ENCODE measurements at places on chromosomes 3 and 15.

- DNase-seq: no peak
These were observed 258.6 kb upstream of the KCNMB2 start for GRCh38 chr3:178277605-178278004.

DNA sequence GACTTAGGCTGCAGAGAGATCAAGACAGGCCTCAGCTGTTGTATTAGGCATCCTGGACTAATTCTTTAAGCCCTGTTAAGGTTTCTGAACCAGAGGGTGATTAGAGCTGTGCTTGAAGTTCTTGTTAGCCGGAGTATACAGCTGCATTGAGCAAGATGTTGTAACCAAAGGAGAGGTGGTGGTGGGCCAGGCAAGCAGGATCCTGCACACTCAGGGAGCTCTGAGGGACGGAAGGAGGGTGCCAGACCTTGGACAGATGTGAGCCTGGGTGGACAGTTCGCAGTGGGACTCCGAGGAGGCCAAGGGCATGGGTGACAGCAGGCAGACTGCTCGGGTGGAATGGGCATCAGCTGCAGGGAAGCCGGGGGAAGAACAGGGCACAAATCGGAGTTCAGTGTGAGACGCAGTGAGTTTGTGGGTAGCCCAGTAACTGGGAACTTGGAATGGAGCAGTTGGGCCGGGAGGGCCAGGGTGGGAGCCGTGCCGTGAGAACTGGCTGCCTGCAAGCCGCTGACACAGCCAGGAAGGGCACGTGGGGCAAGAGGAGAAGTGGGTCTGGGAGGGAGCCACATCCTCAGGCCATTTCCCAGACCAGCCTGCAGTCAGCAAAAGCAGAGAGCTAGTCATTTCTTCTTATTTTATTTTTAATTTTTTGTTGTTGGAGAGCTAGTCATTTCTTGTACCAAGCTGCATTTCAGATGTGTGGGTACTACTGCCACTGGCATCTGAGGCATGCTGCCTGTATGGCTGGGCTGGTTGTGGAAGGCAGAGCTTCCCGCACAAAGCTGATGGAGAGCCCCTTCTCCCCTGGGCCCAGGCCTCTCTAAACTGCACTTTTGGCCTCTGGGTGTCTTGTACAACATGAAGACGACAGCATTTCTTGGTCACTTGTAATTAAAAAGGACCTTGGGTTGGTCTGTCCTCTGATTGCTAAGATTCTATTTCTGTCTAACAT, 61.0 kb downstream of the PGPEP1L start:
- peak; percentile 30 for DNase-seq

- no peak for DNase-seq
These were observed 28.6 kb upstream of the C3orf80 start for GRCh38 chr3:160196511-160197104.

DNA sequence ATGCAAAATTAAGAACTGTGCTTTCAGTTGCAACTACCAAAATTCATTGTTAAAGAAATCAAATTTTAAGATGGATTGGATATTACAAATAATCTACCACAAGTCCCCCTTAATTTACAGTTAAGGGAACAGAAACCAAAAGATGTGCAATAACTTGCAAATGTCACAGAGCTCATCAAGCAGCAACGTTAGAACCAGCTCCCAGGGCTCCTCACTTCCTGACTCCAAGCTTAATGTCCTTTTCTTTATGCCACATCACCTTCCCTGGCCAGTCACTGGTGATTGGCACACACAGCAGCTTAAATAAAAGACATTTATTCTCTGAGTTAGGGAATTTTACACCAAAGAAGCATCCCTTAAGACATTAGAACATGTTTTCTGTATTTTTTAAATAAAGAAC, 159.7 kb downstream of the RSL24D1 start:
- DNase-seq: peak; percentile 37

- DNase-seq: no peak
These were observed 291.6 kb upstream of the CBLB start for GRCh38 chr3:106160396-106160795.

GRCh38 chr3:184320104-184320445, 5.7 kb downstream of the EIF4G1 start:
- peak; percentile 90 for DNase-seq

- DNase-seq: no peak
These were observed 389.9 kb upstream of the PROK2 start for GRCh38 chr3:72174890-72175289.

DNA sequence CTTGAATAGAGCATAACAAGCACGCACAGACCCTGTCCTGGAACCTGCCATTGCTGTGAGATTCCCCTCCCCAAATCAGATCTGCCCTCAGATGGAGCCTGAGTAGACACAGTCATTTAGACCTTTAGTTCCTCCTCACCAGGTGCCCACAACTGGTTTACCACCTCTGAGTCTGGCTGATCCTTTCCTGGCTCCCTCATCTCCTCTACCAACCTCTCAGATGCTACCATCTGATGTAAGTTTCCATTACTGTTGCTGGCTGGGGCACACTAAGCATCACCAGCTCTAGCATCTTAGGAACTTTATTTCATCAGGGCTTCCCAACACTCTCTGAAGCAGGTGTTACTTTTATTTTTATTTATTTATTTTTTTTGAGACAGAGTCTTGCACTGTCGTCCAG, 288.3 kb downstream of the TLE3 start:
- DNase-seq: no peak

DNA sequence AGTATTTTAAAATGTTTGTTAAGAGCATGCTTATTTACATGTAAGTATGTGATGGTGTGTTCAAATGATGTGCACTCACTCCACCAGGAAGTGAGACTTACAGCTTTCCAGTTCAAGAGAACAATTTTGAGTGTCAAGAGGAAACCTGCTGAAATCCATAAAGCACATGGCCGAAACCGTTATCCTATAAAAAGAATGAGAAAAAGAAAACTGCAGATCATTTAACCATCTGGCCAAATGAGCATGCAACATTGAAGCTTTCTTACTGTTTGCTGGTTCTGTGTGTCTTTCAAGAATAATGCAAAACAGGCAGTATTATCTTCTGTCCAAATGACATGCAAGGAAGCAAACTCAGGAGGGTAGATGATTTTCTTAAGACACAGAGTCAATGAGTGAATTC, 26.3 kb downstream of the GABRR3 start:
- no peak for DNase-seq

GRCh38 chr3:181729341-181729869, 17.7 kb downstream of the SOX2 start:
- DNase-seq: no peak

DNA sequence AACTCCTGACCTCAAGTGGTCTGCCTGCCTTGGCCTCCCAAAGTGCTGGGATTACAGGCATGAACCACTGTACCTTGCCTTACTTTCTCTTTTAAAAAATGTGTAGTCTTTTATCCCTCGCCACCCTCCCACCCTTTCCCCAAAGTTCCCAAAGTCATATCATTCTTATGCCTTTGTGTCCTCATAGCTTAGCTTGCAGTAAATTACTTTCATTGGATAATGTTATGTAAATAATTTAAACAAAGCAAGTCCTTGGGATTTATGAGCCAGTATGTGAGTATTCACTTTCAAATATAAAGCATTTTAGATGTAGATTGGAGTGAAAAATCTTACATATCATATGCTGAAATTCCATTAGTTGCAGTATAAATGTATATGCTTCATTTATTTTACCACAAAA, 11.0 kb downstream of the GTF2A2 start:
- no peak for DNase-seq

DNA sequence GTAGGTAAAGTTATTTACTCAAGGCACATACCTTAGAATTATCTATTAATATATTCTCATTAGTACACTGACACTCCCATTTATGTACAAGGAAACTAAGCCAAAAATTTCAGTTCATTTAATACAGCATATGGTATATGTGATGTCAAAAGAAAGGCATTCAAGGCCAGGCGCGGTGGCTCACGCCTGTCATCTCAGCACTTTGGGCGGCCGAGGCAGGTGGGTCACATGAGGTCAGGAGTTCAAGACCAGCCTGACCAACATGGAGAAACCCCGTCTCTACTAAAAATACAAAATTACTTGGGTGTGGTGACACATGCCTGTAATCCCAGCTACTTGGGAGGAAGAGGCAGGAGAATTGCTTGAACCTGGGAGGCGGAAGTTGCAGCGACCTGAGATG, 435.2 kb downstream of the GBE1 start:
- DNase-seq: no peak

GRCh38 chr3:141385406-141386125, 17.3 kb downstream of the ZBTB38 start:
- DNase-seq: no peak

GRCh38 chr3:62439978-62440377, 66.6 kb upstream of the FEZF2 start:
- DNase-seq: no peak

GRCh38 chr3:15637131-15637951, 35.8 kb downstream of the BTD start:
- DNase-seq: no peak

DNA sequence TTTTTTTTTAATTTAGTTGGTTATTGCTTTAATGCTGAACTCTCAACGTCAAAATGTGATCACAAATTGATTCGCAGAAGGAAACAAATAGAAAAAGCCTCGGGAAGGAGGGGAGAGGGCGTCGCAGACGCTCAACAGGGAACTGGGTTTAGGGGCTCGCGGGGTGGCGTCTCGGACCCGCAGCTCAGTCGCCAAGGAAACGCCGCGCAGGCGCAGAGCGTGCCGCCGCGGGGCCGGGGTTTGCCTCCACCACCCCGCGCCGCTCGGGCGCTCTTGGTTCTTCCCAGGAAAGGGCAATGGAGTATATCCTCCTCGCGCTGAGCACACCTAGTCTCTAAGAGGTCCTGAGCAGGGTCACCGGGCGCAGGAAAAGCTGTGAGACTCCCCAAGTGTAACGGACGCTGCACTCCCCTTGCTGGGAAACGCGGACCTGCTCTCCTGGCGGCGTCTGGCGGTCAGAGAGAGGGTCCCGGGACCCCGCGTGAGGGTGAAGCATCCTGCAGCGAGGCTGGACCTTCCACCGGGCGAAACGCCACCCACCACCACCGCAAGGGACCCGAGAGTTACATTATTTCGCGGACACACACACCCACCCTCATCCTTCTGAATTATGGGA, 753 bp downstream of the PLCH1 start:
- peak; percentile 32 for DNase-seq

DNA sequence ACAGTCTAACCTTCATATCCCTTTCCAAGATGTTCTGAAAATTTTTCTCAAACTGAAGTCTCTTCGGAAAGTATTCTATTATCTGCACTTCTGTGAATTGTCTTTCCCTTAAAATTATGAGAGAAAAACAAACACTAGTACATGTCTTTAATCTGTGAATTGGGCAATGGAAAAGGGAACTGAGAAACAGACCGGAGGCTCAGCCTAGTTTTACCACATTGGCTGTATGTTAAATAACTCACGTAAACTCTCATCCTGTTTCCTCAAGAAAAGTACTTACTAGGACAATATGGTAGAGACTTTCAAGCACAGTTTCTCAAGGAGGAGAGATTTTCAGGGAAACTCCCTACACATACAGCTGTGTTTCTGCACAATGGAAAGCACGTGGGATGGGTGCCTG, 982.2 kb upstream of the SEMA6D start:
- no peak for DNase-seq

DNA sequence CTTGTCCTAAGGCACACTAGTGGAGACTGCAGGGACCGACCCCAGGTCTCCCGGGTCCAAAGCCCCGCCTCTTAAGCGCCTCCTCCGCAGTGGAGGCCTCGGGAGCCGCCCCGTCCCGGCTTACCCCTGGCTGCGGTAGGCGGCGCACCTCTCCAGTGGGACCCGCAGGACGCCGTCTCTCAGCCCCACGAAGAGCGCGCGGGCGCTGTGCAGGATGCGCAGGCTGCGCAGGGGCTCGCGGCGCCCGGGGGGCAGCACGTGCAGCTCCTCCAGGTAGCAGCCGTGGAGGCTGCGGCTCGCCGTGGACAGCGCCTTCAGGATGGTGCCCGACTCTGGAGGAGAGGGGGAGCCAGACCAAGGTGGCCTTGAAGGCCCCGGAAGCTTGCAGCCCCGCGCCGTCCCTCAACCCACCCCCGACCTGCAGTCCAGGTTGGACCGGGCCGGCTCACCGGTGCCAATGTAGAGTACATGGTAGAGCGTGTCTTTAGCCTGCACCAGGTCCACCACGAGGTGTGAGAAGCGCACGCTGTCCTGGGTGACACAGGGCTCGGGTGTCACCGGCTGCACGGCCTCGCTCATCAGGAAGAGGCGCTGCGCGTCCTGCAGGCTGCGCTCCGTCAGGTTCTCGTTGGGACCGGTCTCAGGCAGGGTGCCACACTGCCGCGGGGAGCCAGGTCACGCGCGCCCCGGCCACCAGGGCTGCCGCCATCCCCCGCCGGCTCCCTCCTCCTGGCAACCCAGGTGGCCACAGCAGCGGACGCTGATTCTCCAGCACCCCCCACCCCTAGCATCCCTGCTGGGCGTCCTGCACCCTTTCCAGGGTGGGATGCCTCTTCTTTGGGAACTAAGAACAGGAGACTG, 105.5 kb downstream of the SEMA5B start:
- peak; percentile 29 for DNase-seq

- no peak for DNase-seq
These were observed 607.5 kb upstream of the BCHE start for GRCh38 chr3:166444756-166445155.

DNA sequence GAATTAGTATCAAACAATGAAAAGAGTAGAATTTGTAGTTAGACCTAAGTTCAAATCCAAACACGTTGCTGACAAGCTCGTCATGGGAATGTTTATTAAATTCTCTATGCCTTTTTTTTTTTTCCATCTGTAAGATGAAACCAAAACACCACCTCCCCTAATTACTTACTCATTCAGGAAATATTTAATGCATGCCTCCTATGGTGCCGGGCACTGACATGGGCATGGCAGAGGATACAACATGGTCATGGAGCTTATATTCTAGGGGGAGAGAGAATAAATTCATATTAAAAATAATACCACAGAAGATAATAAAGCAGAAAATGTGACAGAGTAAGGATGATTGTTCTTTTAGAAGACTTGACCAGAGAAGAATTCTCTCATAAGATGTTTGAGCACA, 215.8 kb downstream of the RYR3 start:
- DNase-seq: no peak

DNA sequence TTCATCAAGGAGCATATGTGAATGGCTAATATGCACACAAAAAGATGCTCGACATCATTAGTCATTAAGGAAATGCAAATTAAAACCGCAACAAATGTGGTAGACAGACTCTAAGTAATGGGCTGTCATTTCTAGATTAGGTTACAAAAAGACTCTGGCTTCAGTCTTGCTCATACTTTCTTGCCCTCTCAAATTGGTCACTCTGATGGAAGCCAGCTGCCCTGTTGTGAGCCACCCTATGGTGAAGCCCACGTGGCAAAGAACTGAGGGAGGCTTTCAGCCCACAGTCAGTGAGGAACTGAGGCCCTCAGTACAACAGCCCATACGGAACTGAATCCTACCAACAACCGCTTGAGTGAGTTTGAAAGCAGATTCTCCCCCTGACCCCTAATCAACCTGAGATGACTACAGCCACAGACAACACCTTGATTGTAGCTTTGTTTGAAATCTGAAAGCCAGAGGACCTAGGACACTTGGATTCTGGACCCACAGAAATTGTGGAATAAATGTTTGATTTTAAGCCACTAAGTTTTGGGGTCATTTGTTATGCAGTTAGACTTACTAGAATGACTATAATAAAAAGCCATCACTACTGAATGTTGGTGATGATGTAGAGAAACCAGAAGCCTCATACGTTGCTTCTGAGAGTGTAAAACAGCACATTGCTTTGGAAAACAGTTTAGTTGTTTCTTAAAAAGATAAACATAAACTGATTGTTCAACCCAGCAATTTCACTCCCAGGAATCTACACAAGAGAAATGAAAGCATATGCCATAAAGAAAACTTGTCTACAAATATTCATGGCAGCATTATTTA, 45.7 kb downstream of the EHHADH start:
- DNase-seq: no peak
